Fibroblast of skin of back (primary cell): ENCODE measurements at places on chromosomes 13 and 19.
A peak's percentile ranks its signal among the peaks of the same experiment; 100 is the strongest.

DNA sequence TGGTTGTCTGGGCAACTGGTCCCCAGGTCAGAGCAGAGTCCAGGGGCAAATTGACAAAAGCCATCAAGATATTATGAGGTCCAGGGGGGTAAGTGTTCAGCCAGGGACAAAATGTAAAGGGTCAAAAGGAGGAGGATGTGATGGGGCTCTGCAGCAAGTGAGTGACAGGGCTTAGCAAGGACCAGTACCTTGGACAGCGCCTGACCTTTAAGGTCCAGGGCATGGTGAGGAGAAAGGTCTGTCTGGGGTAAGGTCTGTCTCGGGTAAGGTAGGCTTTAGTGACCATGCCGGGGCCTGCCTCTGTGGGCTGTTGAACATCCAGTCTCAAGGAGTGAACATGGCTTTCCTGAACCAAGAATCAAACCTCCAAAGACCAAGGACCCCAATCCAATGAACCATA lies 6.3 kb upstream of the ZNF358 start:
- no peak for DNase-seq

- no peak for DNase-seq
Observed at GRCh38 chr19:13005861-13006370, 10.6 kb downstream of the NFIX start.

DNA sequence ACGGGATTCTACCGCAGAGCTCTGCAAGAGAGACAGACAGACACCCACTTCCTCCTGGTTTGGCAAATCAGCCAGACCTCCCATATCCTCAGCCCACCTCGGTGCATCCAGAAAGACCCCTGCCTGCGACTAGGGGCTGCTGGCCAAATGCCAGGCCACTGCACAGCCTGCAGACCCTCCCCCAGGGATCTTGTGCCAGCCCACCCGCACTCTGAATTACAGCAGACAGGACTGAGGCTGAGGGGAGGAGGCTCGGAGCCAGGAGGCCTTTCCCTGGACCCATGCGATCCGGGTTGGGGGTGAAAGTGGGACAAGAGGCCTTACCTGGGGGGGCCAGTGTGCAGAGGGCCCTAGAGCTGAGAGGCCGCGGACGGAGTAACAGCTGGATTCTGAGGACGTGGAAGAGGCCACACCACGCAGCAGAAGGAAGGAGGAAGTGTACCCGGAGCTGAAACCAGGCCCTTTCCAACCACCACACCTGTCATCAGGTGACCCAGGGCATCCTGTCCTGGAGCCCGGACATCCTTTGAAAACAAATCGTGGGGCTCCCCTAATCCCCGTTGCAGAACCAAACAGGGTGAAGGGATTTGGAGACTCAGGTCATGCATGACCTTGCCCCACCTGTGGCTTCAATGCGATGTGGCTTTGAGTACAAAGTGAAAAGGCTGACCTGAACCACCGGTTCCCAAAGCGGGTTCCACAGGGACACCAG lies 993 bp downstream of the FUT6 start:
- DNase-seq, result no peak

DNA sequence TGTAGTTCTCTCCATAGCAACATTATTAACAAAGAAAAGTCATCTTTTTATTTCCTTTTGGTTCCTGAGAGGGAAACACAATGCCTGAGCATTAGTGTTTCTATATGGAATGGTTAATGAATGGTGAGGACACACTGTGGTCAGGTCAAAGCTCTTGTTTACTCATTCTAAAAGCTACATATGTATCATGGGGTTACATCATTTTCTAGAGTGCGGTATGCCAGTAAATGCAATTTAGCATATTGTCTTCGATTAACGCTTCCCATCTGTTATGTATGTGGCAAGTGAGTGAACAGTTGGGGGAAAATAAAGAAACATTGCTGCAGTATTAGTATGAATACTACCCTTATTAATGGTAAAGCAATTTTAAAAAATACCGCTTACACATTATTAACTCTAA lies 1152.2 kb upstream of the SPRY2 start:
- DNase-seq, result no peak

DNA sequence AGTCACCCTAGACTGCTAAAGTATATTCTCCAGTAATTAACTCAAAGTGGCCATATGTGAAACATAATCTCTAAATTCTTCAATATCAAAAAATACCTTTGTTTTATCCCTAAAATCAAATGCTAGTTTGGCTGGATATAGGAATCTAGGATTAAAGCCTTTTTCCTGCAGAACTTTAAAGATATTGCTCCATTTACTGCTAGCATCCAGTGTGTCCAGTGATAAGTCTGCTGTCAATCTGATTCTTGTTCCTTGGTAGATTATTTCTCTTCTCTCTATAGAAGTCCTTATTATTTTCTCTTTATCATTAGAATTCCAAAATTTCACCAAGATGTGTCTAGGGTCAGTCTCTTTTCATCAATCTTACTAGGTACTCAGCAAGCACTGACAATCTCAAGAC lies 384.6 kb downstream of the FGF14 start:
- no peak for DNase-seq

- DNase-seq, result peak; percentile 71
Observed at GRCh38 chr19:55383279-55384130, 587 bp downstream of the TMEM238 start.

DNA sequence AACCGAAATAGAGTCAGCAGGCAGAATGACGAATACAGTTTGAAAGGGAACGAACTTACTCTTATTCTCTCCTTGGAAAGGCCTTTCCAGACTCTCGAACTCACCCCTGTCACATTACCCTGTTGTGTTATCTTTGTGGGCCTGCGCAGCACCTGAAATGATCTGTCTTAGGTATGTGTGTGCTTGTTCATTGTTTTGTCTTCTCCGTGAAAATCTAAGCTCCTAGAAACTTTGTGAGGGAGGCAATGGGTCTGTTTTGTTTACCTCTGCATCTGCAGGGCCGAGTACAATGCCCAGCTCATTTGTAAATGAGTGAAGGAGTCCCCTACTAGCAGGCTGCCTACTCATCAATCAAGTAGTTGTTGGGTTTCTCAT lies 19.6 kb downstream of the HMGB1 start:
- DNase-seq, result no peak

DNA sequence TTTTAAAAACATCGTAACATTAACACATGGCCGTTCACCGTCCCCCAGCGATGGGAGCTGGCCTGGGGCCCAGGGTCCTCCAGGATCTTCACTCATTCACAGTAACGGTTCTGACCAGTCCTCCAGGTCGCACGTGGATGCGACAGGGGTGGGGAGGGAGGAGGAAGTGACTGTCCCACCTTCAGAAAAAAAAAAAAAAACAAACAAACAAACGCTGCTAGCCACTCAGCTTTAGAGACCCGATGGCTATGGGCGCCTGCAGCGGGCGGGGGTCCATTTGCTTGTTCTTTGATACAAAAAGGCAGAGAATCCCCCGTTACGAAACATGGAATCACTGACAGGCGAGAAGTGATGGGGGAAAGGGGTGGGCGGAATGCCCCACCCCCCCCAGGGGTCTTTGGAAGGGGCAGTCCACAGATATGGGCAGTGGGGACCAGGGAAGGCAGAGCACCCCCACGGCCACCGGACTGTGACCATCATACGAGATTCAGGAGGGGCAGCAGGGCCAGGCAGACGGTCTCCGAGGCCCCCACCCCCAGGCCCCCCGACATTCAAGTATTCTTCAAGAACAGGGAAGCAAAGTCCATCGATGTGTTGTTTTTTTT lies 13.3 kb downstream of the MKNK2 start:
- DNase-seq, result no peak

- no peak for DNase-seq
Observed at GRCh38 chr13:110511509-110512181, 49.9 kb downstream of the RAB20 start.
